ENCODE measurements at places on chromosomes 3 and 15. TPM values are rescaled to one million over a fixed set of nuclear protein-coding genes. Genes with fewer than 3 reads are reported as not detected.

DNA sequence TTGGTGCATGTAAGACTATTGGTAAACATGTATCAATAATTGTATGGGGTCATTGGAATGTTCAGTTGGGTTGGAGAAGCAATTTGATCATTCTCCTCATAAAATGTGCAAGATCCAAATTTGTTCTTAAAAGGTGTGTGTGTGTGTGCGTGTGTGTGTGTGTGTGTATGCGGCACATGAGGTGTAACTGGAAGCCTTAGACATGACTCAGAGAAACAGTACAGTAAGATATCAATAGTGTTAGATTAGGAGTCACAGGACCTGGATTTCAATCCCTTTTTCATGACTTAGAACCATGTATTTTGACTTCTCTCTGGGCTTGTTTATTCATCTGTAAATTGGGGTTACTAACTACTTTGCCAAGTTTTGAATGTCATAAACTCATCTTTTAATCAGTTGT lies 38.3 kb downstream of the RSRC1 start:
- H3K27me3 ChIP-seq: no peaks in the 10 kb centered on the region
- H3K27ac ChIP-seq: no peak overlapping the region
- H3K4me3 ChIP-seq: no peak overlapping the region
- no peaks in the 10 kb centered on the region for H3K4me1 ChIP-seq
- H3K36me3 ChIP-seq: no peaks in the 10 kb centered on the region

Gene RHOV
- not detected for total RNA-seq

Gene SLCO2A1
- total RNA-seq: 24.1 TPM

GRCh38 chr15:51382787-51383186 lies 41.3 kb downstream of the GLDN start:
- no peaks in the 10 kb centered on the region for H3K36me3 ChIP-seq
- no peaks in the 10 kb centered on the region for H3K27me3 ChIP-seq
- H3K27ac ChIP-seq: no peak overlapping the region
- H3K4me1 ChIP-seq: no peaks in the 10 kb centered on the region
- no peak overlapping the region for H3K4me3 ChIP-seq

Gene FANCD2OS
- total RNA-seq: not detected

Gene XCR1
- total RNA-seq: 0.13 TPM

DNA sequence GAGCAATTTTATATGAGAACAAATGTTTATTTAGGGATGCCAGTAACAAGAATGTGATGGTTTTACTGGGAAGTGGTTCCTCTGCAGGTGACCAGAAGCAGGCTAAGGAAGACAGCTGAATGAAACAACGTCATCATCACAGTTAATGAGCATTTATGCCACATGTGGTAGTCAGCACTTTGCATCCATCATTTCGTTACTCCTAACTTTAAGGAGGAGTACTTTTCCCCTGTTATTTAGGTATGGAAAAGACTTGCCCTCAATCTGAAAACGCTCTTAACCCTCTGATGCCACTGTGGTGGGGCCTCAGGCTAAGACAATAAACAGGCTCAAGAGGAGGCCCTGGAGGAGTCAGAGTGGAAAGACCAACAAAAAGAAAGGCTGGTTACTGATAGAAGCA lies 31.2 kb downstream of the INTS14 start:
- H3K27ac ChIP-seq: no peak overlapping the region
- H3K4me1 ChIP-seq: peaks cover 55% of the 10 kb centered on the region
- H3K36me3 ChIP-seq: no peaks in the 10 kb centered on the region

Gene ATP13A5
- not detected for total RNA-seq

- H3K27ac ChIP-seq: no peak overlapping the region
- no peak overlapping the region for H3K4me3 ChIP-seq
- H3K4me1 ChIP-seq: no peaks in the 10 kb centered on the region
- H3K27me3 ChIP-seq: no peaks in the 10 kb centered on the region
- H3K36me3 ChIP-seq: no peaks in the 10 kb centered on the region
Observed at GRCh38 chr15:95944661-95945255, 385.7 kb upstream of the NR2F2 start.

- H3K4me3 ChIP-seq: no peak overlapping the region
- H3K4me1 ChIP-seq: no peaks in the 10 kb centered on the region
- no peak for DNase-seq
- no peaks in the 10 kb centered on the region for H3K27me3 ChIP-seq
- H3K36me3 ChIP-seq: no peaks in the 10 kb centered on the region
Observed at GRCh38 chr3:9198899-9199335, 50.5 kb downstream of the SRGAP3 start.

Gene TICRR
- 0.42 TPM for total RNA-seq

DNA sequence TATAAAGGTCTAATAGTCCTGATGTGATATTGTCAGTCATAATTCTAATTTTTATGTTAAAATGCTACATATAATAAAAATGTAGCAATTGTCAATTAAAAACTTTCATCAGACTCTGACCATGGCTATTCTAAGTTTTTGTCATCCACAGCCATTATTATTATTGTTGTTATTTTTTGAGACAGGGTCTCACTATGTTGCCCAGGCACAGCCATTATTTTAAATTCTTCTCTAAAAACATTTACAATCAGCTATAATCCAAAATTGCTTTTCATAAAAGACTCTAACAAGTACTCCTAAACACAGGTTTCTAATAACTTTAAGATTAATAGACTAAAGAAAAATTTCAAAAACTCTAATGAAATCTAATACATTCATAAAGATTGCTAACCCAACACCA lies 41.0 kb upstream of the SETD2 start:
- no peaks in the 10 kb centered on the region for H3K27me3 ChIP-seq
- H3K4me3 ChIP-seq: no peak overlapping the region
- no peaks in the 10 kb centered on the region for H3K36me3 ChIP-seq
- no peak for DNase-seq

- H3K36me3 ChIP-seq: no peaks in the 10 kb centered on the region
- no peaks in the 10 kb centered on the region for H3K4me1 ChIP-seq
- no peaks in the 10 kb centered on the region for H3K27me3 ChIP-seq
- H3K4me3 ChIP-seq: no peak overlapping the region
Observed at GRCh38 chr15:81485806-81486205, 111.8 kb upstream of the TMC3 start.

Gene ADGRG7
- total RNA-seq: not detected

Gene ST3GAL6
- 20.5 TPM for total RNA-seq

DNA sequence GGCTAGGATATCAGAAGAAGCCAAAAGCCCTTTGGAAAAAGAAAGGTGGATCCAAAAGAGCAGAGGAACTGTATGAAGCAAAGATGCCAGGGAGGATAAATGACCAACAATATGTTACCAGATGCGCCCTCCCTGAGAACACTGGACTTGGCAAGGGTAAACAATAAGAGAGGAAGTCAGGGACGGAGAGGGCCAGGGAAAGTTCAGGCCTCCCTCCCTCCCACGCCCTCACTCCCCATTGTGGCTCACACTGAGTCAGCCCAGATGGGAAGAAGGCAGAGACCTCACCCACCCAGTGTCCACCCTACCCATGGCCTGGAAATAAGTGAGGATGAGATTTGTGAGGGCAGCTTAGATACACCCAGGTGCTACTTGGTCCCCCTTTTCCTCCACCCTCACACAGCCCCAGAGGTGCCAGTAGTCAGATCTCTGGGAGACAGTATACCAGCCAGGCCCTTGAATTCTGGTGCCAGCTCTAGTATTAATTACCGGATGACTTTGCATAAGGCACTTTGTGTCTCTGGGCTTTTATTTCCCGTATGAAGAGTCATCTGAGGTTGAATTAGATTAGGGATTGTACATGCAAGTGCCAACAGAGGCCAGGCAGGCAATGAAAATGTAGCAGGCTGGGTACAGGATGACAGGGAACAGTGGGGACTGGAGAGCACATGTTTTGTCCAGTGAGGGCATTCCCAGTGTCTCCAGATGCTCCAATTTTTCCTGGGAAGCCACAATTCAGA lies 35.1 kb upstream of the FRMD4B start:
- H3K27me3 ChIP-seq: no peaks in the 10 kb centered on the region
- H3K4me1 ChIP-seq: no peaks in the 10 kb centered on the region
- no peak overlapping the region for H3K4me3 ChIP-seq

Gene PXK
- total RNA-seq: 32.6 TPM

DNA sequence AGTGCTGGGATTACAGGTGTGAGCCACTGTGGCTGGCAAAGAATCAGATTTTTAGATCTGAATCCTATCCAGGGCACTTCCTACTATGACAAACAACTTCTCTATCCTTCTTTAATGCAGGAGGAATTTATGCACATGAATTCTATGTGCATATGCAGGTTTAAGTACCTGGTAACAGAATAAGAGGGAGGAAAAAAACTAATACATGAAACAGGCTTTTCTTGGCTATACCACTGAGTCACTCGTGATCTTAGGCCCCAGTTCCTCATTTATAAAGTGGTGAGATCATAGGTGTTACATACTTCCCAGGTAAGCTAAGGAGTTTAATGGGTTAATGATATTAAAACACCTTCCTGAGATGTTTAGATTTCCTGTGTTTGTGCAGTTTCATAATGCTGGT lies 108.2 kb downstream of the TP63 start:
- no peak for DNase-seq
- no peak overlapping the region for H3K27ac ChIP-seq
- no peaks in the 10 kb centered on the region for H3K36me3 ChIP-seq
- no peak overlapping the region for H3K4me3 ChIP-seq
- no peaks in the 10 kb centered on the region for H3K27me3 ChIP-seq
- H3K4me1 ChIP-seq: no peaks in the 10 kb centered on the region

Gene AADAC
- 366 TPM for total RNA-seq

DNA sequence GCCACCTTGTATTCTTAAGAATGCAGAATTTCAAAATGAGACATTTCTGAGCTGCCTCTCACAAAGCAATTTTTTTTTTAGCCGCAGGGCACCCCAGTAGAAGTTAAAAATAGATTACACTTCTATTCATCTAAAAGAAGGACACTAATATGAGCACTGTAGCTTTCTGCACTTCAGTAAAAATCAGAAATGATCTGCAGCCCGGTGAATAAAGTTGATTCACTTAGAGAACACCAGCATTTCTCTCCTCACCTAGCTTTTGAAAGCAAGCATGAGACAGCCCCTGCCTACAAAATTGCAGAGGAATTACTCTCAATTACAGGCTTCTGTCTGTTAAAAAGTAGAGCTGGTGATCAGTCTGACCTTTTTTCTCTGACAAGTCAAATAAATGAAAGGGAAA lies 1062.4 kb downstream of the FHIT start:
- no peaks in the 10 kb centered on the region for H3K27me3 ChIP-seq
- no peaks in the 10 kb centered on the region for H3K4me1 ChIP-seq
- no peak for DNase-seq

Gene IQCF2
- not detected for total RNA-seq

DNA sequence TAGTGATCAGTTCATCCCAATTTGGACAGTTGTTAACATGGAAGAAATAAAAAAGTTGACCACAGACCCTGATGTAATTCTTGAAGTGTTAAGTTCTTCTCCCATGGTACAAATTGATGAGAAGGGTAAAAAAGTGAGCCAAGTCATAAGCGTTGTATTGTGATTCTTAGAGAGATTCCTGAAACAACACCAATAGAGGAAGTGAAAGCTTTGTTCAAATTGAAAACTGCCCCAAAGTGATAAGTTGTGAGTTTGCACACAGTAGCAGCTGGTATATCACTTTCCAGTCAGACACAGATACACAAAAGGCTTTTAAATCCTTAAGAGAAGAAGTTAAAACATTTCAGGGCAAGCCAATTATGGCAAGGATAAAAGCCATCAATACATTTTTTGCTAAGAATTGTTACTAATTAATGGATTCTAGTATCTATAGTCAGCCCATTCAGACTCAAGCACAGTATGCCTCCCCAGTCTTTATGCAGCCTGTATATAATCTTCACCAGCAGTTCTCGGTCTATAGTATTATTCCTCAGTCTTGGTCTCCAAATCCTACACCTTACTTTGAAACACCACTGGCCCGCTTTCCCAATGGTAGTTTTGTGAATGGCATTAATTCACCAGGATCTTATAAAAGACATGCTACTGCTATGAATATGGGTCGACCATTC lies 38.2 kb downstream of the CDIN1 start:
- peaks cover 4% of the 10 kb centered on the region for H3K4me1 ChIP-seq
- H3K27ac ChIP-seq: no peak overlapping the region
- H3K4me3 ChIP-seq: no peak overlapping the region
- H3K36me3 ChIP-seq: no peaks in the 10 kb centered on the region
- DNase-seq: no peak

- no peak overlapping the region for H3K27ac ChIP-seq
- H3K27me3 ChIP-seq: no peaks in the 10 kb centered on the region
- peak; percentile 53 for DNase-seq
- no peak overlapping the region for H3K4me3 ChIP-seq
- H3K4me1 ChIP-seq: peaks cover 6% of the 10 kb centered on the region
Observed at GRCh38 chr15:70509282-70509662, 254.1 kb downstream of the UACA start.

Gene MORC1
- total RNA-seq: not detected

GRCh38 chr15:92954578-92954977 lies 54.5 kb downstream of the CHD2 start:
- no peaks in the 10 kb centered on the region for H3K27me3 ChIP-seq
- H3K27ac ChIP-seq: no peak overlapping the region
- H3K4me1 ChIP-seq: no peaks in the 10 kb centered on the region

Gene KY
- 9.4 TPM for total RNA-seq

GRCh38 chr3:30227571-30228301 lies 378.7 kb upstream of the TGFBR2 start:
- no peak overlapping the region for H3K4me3 ChIP-seq
- H3K4me1 ChIP-seq: peaks cover 20% of the 10 kb centered on the region
- H3K27me3 ChIP-seq: no peaks in the 10 kb centered on the region
- H3K36me3 ChIP-seq: no peaks in the 10 kb centered on the region

Gene NR1I2
- not detected for total RNA-seq

DNA sequence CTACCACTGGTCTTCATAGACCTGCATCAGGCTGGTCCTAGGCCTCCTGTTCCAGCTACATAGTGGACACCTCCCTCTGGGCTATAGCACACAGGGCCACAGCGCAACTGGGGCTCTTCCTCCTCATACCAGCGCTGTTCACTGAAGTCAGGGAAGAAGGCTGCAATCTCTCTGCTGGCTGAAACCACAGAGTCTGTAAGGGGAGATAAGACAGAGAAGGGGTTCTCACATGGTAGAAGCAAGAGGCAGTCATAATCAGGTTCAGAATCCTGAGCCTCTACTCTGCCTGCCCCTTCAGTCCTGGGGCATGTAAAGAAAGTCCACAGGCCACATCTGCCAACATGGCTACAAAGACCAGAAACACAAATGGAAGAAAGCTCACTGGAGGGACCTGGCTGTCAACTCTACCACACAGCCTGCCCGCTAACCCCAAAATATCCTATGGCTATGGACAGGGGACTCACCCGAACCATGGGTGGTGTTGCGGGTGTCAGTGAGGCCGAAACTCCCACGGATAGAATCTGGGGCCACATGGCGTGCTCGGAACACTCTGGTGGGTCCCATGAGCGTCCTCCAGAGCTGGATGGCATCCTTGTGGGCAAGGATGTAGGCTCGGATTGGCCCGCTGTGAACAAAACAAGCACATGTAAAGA lies 38.7 kb downstream of the SPINK8 start:
- DNase-seq: no peak
- H3K4me1 ChIP-seq: no peaks in the 10 kb centered on the region
- no peak overlapping the region for H3K4me3 ChIP-seq
- peaks cover 59% of the 10 kb centered on the region for H3K36me3 ChIP-seq

Gene WNT7A
- not detected for total RNA-seq

DNA sequence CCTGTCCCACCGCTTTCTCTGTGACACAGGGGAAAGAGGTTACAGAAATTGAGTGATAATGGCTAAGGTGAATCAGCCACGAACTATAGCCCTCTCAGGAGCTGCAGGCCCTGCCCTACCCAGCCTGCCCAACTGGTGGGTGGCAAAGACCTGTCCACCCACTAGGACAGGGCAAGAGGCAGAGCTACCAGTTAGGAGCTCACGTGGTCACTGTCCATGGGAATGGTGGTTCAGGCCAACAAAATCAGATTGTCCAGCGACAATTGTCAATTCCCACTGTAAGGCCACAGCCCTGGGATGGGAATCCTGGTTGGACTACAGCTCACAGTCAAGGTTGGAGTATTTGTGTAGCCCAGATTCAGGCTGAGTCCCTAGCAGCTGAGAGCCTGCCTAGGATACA lies 75.0 kb downstream of the PPCDC start:
- H3K4me1 ChIP-seq: no peaks in the 10 kb centered on the region
- DNase-seq: no peak
- H3K4me3 ChIP-seq: no peak overlapping the region
- no peaks in the 10 kb centered on the region for H3K36me3 ChIP-seq
- H3K27ac ChIP-seq: no peak overlapping the region
